ENCODE measurements at places on chromosomes 1 and 21. TPM values are rescaled to one million over a fixed set of nuclear protein-coding genes. Genes with fewer than 3 reads are reported as not detected.
A peak's percentile ranks its signal among the peaks of the same experiment; 100 is the strongest.

Gene VAV3
- 10.0 TPM for total RNA-seq

- peak within 1 kb of the TSS; percentile 20 for H3K27ac ChIP-seq
- H3K4me3 ChIP-seq: peak within 1 kb of the TSS; percentile 77
- DNase-seq: no peak
- H3K27me3 ChIP-seq: peaks cover 25% of the 10 kb centered on the region
- H3K36me3 ChIP-seq: no peaks in the 10 kb centered on the region
Measured at GRCh38 chr1:31703431-31704270, at the start of gene COL16A1. COL16A1 (minus strand) TSS chr1:31704017; CDS start chr1:31702193, 1,824 bp downstream.

- H3K4me3 ChIP-seq: no peak overlapping the region
- peak; percentile 16 for DNase-seq
- no peaks in the 10 kb centered on the region for H3K4me1 ChIP-seq
- H3K36me3 ChIP-seq: peaks cover 42% of the 10 kb centered on the region
- no peaks in the 10 kb centered on the region for H3K27me3 ChIP-seq
- H3K27ac ChIP-seq: no peak overlapping the region
Measured at GRCh38 chr21:46250146-46250725, 21.7 kb upstream of the LSS start.

GRCh38 chr21:33198346-33199099 is 31.2 kb upstream of the IFNAR2 start:
- H3K4me3 ChIP-seq: no peak overlapping the region
- no peak overlapping the region for H3K27ac ChIP-seq
- H3K4me1 ChIP-seq: peaks cover 16% of the 10 kb centered on the region
- no peaks in the 10 kb centered on the region for H3K36me3 ChIP-seq

GRCh38 chr1:151720974-151721787 is at the start of gene RIIAD1:
RIIAD1 (plus strand) TSS chr1:151721522; CDS start chr1:151721537, 15 bp downstream.
- no peak for DNase-seq
- peaks cover 86% of the 10 kb centered on the region for H3K27me3 ChIP-seq
- peak within 1 kb of the TSS; percentile 82 for H3K4me3 ChIP-seq
- H3K36me3 ChIP-seq: no peaks in the 10 kb centered on the region

DNA sequence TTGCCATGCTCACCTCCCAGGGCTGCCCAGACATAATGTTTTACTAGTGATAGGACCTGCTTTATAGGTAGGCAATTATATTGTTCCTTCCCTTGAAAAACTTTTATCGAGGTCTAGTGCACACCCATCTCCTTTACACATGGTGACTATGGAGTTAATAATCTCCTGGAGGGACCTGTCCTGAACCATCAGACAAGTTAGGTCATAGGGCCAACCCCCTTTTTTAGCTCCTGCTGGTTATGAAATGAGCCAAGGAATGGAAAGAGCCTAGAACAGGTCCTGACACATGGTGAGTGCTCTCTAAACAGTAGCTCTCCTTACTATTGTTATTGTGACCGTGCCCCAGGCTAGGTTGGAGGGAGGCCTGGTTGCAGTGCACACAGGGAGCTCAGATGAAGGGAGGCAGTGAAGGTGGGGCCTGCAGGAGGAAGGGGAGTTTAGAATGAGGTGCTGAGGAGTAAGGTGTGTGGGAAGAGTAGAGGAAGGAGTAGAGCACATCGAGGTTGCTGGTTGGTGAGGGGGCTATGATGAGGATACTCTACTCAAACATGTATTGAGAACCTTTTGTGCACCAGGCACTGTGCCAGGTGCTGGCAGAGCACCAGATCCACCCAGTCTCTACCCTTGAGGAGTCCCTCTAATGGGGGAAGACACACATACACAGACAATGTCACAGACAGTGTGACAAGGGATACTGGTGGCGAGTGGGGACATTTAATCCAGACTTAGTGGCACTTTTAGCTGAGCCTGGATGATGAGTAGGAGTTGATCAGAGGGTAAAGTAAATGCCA is 14.1 kb upstream of the LMNA start:
- peak overlapping the region; percentile 4 for H3K4me3 ChIP-seq
- no peaks in the 10 kb centered on the region for H3K27me3 ChIP-seq
- H3K27ac ChIP-seq: peak overlapping the region; percentile 65
- H3K4me1 ChIP-seq: peaks cover 68% of the 10 kb centered on the region
- DNase-seq: no peak

DNA sequence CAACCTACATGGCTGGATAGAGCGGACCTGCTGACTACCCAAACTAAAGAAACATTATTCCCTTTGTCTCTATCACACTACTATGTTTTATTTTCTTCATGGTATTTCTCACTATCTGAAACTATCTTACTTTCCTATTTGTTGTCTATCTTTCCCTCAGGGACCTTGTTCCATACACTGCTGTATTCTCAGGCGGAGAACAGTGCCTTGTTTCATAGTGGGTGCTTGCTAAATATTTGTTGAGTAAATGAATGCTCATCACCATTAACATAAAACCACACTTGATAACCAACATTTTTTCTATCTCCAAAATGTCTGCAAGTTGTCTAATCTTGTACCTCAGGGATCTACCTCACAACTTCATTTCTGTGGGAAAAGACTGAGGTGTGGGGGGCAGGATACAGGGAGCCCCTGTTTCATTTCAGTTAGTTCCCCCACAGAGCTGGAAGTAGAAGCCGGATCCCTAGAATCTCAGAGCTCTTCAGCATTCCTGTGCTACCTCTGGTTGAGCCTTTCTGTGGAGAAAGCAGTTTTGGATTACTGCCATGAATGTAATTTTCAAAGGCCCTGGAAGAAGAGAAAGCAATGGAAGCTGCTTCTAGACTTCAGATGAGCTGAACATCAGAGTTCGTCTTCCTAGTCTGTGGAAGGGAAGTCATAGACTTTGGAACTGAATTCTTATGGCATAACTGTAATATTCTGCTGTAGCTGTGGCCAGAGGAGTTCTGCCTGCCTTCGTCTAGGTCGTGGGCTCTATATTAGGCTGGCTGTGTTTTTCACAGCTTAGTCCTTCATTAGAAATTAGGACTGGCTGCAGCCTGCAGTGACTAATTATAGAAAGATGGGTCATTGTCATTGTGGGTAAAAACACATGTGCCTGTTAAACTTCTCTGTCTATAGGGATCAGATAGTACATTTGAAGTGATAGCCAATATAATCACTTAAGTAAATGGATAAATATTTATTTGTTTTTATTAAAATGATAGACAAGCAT is 293.2 kb upstream of the SGIP1 start:
- H3K4me1 ChIP-seq: peaks cover 24% of the 10 kb centered on the region
- H3K27ac ChIP-seq: no peak overlapping the region
- no peak for DNase-seq
- no peaks in the 10 kb centered on the region for H3K36me3 ChIP-seq
- no peak overlapping the region for H3K4me3 ChIP-seq

- no peak for DNase-seq
- H3K36me3 ChIP-seq: no peaks in the 10 kb centered on the region
- H3K4me3 ChIP-seq: no peak overlapping the region
- no peak overlapping the region for H3K27ac ChIP-seq
- H3K27me3 ChIP-seq: no peaks in the 10 kb centered on the region
- H3K4me1 ChIP-seq: no peaks in the 10 kb centered on the region
Measured at GRCh38 chr1:189158155-189158554, 1319.5 kb downstream of the BRINP3 start.
